ENCODE measurements at places on chromosomes 13 and 19.

GRCh38 chr13:72637561-72637960 lies 89.9 kb downstream of the MZT1 start:
- no peak for DNase-seq

- no peak for DNase-seq
Measured at GRCh38 chr13:39855236-39855635, 199.8 kb downstream of the COG6 start.

- no peak for DNase-seq
Measured at GRCh38 chr13:46799139-46799538, 2.2 kb upstream of the ESD start.

DNA sequence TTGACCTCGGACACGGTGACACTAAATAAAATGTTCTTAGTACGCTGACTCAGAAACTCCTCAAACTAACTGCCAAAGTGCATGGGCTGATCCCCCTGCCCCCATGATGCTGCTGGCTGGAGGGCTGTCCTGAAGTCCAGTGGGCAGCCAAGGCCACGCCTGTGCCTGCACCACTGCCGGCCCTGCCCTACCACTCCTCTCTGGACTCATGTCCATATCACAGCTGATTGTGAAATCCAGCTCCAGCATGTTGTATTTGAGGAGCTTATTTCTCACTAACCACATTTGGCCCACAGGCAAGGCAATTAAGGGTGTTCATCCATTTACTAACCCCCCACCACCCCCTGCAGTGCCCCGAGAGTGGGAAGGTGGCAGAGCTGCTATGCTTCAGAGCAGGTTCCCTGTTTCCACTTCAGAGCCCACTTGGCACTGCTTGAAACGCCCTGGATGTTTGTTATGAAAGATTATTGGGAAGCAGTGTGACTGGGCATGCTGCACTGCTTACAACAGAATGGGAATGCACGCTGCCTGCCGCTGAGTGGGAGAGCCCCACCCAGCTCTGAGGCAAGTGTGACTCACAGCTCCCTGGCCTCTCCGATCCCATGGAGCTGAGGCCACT lies 114.0 kb downstream of the UQCRFS1 start:
- DNase-seq = peak; percentile 28

GRCh38 chr13:74839656-74840055 lies 642.3 kb downstream of the TBC1D4 start:
- DNase-seq = no peak

GRCh38 chr13:77623806-77624205 lies 73.7 kb upstream of the SLAIN1 start:
- DNase-seq = no peak

DNA sequence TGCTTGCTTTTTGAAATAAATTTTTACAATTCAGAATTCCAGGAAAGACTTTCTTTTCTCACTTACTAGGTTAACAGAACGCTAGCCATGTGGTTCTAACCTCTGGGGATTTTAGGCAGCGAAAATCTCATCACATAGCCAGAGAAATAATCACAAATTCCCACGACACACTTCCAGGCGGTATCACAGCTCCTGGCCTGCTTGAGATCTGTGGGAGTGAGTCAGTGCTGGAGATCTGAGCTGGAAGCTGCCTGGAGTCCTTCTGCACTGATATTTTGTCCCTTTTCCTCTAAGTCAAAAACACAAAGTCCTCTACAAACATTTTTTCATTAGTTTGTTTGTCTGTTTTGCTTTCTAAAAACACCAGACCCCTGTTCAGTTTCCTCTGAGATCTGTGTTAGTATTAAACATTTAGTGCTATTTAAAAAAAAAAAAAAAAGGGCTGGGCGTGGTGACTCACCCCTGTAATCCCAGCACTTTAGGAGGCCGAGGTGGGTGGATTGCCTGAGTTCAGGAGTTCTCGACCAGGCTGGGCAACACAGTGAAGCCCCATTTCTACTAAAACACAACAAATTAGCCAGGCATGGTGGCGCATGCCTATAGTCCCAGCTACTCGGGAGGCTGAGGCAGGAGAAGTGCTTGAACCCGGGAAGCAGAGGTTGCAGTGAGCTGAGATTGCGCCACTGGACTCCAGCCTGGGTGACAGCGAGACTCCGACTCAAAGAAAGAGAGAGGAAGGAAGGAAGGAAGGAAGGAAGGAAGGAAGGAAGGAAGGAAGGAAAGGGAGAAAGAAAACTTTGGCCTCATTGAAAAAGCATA lies 12.2 kb upstream of the UBE2L5 start:
- DNase-seq = peak; percentile 64

DNA sequence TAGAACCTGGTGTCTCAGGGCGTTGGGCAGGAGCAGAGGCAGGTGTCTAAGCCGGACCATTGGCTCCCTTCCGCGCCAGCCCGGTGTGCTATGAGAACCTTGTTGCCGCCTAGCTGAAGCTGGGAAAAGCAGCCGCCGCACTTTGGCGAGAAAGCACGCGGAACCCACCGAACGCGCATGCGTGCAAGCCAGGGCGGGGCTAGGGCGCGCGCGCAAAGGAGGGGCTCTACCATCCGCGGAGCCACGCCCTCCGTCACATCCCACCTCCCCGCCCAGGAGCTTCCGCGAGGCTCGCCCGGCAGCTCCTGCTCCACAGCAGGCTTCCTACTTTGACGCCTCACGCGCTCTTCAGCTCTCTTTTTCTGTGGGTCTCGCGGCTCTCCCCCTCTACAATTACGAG lies 51.3 kb downstream of the WDR87 start:
- no peak for DNase-seq

GRCh38 chr19:3660493-3661219 lies 34.1 kb upstream of the CACTIN start:
- no peak for DNase-seq

DNA sequence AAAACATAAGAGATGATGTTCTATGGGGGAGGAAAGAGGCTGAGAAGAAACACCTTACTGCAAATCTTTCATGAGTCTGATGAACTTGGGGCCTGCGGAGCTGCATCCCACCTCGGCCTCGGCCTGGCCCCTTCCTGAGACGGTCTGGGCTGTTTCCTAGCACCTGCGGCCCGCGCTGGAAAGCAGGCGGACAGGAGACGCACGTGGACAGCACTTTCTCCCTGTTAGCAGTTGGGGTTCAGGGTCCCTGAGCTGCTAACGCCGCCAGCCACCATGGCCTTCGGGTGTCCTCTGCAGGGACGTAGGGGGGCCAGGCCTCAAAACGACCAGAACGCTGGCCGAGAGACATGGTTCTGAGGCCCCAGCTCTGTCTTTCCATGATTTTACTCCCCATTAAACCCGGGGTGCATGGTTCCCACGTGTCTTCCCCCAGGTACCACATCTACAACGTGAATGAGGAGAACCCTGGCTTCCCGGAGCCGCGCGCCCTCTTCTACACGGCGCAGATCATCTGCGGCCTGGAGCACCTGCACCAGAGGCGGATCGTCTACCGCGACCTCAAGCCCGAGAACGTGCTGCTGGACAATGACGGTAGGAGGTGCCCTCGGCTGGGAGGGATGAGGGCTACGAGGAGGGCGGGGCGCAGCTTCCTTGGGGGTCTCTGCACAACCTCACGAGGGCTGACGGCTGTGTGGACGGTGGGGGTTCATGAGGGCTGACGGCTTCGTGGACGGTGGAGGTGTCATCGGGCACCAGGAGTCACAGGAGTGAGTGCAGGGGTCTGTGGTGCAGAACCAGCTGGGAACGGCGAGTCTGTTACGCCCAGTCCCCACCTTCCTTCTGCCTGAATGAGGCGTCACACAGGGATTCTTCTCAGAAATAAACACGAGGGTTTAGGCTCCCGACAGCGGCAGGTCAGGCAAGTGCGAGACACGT lies 4.3 kb downstream of the GRK1 start:
- no peak for DNase-seq

DNA sequence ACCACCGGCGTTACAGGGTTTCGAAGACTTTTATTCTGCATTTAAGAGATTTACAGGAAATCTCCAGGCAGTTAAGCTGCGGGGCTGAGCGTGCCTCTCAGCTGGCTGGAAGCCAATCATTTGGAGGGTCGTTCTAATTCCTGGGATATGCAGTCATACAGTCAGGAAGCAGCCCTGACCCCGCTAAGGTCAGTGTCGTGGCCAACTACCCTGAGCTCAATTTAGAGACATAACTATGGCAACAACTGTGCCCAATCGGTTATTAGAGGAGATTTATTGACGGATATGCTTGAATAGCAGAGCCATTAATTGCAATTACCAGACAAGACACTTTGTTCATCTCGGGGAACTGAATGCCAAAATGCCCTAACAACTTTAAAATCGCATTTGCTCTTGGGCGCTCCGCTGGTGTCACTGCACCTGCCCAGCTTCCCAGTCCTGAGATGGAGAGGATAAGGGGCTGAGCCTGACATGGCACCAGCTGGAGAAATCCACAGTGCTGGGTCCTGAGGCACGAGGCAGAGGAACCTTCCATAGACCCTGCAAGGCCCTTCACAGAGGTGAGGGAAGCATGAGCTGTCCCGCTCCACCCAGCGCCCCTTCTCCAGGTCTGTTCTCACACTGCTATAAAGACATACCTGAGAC lies 15.1 kb upstream of the ZNF507 start:
- no peak for DNase-seq

- DNase-seq = no peak
Measured at GRCh38 chr19:33487901-33488800, 33.4 kb downstream of the PEPD start.

DNA sequence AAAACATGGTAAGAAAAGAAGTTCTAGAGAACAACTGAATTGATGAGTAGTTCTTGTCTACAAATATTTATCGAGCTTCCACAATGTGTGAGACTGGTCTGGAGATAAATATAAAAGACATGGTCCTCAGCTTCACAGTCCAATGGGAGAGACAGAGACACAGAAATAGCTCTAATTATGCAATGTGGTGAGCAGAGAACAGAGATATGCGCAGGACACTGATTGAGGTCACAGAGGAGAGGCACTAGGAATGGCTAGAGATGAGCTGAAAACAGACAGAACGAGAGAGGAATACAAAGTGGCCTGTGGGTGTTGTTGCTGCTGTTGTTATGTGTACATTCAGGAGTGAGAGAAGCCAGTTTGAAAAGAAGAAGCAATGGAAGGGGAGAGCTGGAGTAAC lies 53.2 kb downstream of the GPALPP1 start:
- DNase-seq = no peak

DNA sequence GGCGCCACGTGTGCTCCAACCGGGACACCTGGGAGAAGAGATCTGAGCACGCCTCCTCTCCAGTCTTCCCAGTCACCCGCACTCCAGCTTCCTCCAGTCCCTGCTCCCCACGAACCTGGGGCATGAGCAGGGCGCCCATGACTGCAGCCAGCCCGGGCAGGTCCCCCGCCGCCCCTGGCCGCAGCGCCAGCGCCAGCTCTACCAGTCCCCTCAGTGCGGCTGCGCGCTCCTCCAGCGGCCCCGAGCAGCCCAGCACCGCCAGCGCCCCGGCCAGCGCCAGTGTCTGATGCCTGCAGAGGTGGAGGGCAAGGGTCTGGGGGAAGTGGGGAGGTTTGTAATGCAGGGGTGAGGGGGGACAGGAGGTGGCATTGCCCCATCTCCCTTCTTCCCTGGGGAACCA lies 13.1 kb downstream of the SH2D3A start:
- no peak for DNase-seq

DNA sequence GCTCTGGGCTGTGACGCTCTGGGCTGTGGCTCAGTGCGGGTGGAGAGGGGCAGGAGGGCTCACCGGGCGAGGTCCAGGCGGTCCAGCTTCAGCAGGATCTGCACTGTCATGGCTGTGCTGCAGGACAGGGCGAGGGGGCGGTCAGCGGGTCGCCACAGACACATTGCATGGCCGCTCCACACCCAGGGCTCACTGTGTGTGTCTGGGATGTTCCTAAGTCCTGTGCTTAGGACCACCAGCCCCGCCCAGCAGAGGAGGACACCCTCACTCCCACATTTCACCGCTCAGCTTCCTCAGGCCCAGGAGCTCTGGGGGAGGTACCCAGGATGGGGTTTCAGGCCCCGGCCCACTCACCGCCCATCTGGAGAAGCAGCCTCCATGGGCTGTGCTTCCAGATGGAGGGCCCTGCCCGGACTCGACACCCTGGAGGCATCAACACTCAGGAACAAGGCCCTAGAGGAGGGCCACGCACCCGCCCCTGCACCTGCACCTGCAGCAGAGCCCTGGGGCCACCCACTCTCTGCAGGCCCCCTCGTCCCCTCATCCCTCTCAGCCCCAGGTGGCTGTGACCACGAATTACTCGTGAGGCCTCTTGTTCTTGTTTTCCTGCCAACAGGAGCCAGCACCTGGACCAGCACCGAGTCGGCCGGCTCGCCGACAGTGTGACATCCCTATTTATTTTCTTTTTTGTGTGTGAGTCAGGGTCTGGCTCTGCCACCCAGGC lies 9.7 kb upstream of the CERS1 start:
- no peak for DNase-seq

Measured in fibroblast of skin of left quadriceps (primary cell).